ENCODE measurements at places on chromosomes 2 and 18.

GRCh38 chr2:133497270-133497893, 70.9 kb downstream of the NCKAP5 start:
- no peak for DNase-seq

DNA sequence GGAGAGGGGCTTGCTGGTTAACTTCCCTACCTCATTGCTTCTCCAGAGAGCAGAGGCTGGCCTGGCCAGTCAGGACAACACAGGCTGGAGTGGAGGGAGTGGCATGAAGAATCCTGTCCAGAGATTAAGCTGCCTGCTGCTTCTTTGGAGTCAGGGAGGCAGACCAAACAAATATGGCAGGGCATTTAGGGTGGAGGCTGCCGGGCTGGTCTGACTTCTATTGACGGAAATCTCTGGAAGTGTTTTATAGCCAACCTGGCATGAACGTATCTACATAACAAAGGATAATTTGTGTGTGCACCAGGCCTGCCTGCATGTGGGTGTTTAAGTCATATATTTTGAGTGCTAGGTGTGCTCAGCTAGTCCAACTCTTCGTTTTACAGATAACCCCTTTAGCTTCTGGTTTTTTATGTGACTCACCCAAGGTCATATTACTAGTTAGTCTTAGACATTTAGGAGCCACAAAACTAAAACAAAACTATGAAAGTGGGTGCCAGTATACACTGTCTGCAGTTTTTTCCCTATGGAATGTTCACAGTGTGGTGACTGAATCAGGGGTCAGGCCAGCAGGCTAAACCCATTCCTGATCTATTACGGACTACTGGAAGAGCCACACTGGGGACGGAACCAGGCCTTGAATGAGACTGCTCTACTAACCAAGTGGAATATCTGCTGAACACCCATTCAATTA, 5.5 kb downstream of the NPC1 start:
- DNase-seq: no peak

DNA sequence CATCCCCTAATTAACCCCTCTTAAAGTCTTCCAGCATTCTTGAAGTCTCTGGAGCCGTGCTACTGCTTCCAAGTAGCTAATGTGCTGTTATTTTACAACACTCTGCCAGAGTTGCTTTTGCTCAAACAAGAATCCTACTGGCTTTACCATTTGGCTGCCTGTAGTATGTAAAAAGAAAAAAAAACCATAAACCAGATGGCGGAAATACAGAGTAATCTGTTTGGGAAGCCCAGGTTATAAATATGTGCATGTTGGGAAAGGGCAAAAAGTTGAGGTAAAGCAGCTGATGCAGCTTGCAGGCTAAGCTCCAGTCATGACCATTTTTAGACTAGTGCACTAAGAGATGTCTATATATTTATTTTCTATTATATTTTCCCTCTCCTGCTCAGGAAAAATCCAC, 313.2 kb upstream of the ETAA1 start:
- no peak for DNase-seq

DNA sequence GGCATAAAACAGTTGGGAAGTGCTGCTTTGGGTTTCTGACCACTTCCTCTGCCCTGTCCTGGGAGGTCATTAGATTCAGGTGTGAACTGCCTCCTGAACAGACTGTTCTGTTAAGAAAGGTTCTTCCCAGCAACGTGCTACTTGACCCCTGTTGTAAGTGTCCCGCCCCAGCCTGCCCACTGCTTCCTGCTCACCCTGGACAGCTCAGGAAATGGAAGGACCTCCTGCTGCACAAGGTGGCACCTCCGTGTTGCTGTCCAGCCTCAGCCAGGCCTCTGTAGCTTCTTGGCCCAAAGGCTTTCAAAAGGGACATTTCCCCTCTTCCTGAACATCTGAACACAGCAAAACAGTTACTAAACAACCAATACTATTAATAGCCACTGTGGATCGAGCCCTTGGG, 5.3 kb downstream of the TOGARAM2 start:
- DNase-seq: no peak
